Iris pigment epithelial cell (primary cell): ENCODE measurements at places on chromosomes 11 and 22.
A peak's percentile ranks its signal among the peaks of the same experiment; 100 is the strongest.

DNA sequence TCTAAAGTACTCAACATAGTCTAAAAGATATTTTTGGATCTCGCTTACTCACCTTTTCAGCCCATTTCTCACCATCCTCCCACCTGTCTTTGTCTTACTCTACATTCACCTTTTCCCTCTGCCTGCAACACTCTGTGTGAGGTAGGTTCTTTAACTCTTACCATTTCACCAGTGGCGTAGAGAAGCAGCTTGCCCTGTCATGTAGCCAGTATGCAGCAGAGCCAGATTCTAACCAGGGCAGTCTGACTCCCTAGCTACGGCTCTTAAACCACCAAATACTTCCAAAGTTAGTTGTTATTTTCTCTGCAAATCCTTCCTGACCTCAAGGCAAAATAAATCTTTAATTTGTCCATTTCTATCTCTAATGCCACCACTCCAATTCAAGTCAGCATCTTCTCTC is 7.5 kb downstream of the ALG8 start:
- DNase-seq, result peak; percentile 29

GRCh38 chr11:99383648-99384245 is 363.0 kb downstream of the CNTN5 start:
- DNase-seq, result no peak

GRCh38 chr11:79352349-79352703 is 88.5 kb downstream of the TENM4 start:
- no peak for DNase-seq

DNA sequence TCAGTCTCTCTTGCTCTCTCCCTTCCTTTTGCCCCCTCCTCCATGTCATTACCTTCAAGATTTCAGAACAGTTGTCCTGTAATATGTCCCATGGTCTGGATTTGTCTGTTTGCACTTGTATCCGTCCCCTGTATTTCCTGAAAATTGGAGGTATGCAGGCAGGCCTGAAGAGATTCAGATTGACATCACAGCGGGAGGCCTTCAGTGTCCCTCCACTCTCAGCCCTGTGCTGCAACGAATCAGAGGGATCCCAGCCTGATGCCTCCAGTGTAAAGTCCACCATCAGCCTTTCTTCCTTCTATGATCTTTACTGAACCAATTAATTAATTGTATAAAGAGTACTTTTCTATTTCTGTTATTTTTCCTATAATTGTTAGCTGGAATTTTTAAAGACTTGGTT is 57.3 kb downstream of the ELMOD1 start:
- no peak for DNase-seq

GRCh38 chr11:94773842-94774241 is 5.7 kb downstream of the AMOTL1 start:
- DNase-seq, result no peak

DNA sequence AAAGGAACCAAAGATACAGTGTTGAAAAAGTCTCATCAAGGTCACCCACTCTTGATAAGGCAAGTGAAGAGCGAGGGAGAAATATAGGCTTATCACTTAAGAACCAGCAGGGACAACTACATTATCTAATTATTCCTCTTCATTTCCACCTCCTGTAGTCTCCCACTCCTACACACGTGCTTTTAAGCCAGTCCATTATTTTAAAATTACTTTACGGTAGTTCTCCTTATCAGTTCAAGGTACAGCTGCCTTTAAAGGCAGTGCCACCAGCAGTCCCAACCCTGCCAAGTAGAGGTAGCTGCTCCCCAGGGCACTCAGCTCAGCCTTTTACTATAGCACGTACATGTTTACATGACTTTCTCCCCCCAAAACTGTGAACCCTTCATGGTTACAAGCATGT is 161.5 kb upstream of the BLID start:
- DNase-seq, result no peak

- DNase-seq, result peak; percentile 9
These were observed 87.6 kb upstream of the FSHB start for GRCh38 chr11:30143098-30143705.

GRCh38 chr11:121741761-121742361 is 289.1 kb upstream of the SORL1-AS1 start:
- peak; percentile 23 for DNase-seq

- peak; percentile 94 for DNase-seq
These were observed 22.8 kb downstream of the MYH9 start for GRCh38 chr22:36365020-36365411.

DNA sequence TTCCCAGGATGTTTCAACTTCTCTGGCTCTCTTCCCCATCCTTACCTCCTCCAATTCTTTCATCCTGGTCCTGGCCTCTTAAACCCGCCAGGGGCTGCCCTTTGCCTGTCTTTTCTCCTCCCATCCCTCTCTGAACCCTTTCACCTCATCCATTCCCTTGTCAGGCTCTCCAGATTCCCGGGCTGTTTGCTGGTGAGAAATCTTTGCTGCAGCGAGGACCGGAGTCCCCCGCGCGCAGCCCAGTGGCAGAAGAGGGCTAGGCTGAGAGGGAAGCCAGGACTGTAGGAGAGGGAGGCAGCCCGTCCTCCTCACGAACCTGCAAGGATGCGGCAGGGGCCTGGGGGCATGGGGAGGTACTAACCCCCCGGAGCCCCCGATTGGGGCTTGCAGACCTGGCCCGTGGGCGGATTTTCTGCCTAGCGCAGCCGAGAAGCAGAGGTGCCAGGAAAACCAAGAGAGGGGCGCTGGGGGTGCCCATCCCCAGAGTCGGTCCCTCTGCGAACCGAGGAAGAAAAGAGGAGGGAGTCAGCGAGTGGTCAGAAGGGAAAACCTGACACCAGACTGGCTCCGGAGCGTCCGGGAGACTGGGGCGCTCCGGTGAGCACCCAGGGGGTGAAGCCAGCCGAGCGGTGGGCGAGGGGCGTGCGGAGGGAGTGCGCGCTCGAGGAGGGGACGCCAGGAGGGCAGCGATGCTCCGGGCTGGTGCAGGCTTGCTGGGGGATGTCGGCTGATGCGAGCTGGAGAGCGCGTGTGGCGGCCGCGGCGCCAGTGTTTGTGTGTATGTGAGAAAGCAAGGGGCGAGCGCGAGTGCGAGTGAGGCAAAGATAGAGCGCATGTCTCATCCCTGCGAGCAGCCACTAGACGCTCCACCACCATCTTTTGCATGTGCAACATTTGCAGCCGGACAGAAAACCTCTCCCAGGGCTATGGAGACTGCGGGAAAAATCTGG is at the start of gene GRIA4:
GRIA4 (plus strand) TSS at position 242 of the 950 bp plus-strand sequence. CDS start 925 bp downstream, outside the sequence.
- DNase-seq, result peak; percentile 69

GRCh38 chr11:111851636-111852035 is 19.7 kb downstream of the ALG9 start:
- peak; percentile 56 for DNase-seq

GRCh38 chr11:109388982-109389381 is 33.0 kb upstream of the C11orf87 start:
- DNase-seq, result no peak

DNA sequence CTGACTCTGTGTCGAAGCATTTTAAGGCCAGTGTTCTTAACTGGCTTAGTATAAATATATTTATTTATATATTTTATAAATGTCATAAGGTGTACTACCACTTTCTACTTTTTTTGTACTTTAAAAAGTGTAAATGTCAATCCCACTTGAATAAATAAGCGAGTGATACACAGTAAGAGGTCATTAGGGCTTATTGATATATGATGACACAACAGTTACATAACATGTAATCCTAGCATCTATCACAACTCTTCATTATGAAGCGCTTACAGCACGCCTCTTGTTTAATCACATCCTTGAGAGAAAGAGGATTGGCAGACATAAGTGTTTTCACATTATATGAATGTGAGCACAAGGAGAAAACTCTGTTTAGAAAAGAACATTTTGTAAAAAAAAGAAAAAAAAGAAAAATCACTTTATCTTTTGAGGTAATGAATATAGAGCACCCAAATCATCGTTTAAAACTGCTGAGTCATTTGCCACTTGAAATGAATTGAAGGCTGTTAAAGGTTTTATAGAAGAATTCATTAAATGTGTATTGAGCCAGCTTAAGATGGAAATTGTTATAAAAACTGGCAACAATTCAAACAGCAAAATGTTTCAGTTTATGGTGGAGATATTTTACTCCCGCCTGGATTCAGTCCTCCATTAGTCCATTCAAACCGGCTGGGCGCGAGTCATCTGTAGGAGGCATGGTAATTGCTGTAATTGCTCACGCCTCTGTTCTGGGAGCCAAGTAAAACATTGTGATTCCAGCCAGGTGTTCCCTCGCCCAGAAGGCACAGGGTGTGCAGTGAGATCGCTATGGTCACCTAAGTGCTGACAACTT is 627.3 kb upstream of the KIRREL3 start:
- no peak for DNase-seq

GRCh38 chr11:32594272-32594671 is 10.6 kb downstream of the EIF3M start:
- no peak for DNase-seq

DNA sequence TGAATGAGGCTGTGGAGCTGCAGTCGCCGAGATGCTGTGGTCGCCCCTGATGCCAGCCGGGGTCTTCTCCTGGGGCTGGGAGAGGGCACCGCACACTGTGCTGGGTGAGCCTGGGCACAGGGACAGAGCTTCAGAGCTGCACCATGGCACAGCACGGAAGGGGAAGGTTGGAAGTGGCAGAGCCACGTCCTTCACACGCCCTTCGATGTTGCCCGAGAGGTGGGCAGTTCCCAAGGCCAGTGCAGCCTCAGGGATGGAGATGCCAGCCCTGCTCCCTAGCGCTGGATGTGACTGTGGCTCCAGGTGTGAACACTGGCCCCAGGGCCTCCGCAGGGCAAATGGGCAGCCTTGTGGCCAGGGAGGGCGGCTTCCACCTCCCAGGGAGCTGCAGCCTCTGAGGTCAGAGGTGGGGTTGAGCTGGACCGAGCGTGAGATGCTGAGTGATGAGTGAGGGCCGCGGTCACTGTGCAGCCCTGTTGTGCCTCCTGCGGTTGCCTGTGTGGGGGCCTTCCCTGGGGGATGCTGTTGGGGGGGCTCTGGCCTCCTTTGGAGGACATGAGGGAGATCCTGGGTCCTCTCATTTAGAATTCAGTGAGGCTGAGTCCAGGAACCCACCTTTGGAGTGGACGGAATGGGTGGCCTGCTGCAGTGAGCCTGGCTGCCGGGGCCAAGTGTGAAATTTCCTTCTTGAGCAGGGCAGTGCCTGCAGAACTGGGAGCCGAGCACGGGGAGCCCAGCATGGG is 1090.0 kb downstream of the BRD1 start:
- no peak for DNase-seq

- no peak for DNase-seq
These were observed 424.6 kb downstream of the BUD13 start for GRCh38 chr11:116348226-116348625.

GRCh38 chr11:95135155-95135554 is 45.5 kb downstream of the ENDOD1 start:
- DNase-seq, result no peak

DNA sequence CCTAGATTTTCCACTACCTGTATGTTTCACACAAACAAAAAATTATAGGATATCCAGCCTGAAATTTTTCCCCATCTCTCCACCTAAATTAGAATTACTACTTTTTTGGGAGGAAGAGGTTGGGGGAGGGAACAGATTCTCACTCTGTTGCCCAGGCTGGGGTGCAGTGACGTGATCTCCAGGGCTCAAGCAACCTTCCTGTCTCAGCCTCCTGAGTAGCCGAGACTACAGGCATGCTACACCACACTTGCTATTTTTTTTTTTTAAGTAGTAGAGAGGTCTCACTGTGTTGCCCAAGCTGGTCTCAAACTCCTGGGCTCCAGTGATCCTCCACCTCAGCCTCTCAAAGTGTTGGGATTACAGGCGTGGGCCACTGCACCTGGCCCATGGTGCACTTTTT is 9.5 kb downstream of the JAML start:
- no peak for DNase-seq

GRCh38 chr22:29912605-29913398 is 29.8 kb downstream of the MTMR3 start:
- DNase-seq, result peak; percentile 91

DNA sequence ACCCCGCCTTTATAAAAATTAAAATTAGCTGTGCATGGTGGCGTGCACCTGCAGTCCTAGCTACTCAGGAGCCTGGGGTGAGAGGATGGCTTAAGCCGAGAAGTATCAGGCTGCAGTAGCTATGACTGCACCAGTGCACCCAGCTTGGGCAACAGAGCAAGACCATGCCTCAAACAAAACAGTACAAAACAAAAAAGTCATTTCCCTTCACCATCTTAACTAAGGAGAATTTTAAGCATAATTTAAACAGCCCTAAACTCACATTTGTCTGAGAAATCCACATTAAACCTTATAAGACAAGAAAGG is 23.3 kb upstream of the TFIP11 start:
- no peak for DNase-seq

DNA sequence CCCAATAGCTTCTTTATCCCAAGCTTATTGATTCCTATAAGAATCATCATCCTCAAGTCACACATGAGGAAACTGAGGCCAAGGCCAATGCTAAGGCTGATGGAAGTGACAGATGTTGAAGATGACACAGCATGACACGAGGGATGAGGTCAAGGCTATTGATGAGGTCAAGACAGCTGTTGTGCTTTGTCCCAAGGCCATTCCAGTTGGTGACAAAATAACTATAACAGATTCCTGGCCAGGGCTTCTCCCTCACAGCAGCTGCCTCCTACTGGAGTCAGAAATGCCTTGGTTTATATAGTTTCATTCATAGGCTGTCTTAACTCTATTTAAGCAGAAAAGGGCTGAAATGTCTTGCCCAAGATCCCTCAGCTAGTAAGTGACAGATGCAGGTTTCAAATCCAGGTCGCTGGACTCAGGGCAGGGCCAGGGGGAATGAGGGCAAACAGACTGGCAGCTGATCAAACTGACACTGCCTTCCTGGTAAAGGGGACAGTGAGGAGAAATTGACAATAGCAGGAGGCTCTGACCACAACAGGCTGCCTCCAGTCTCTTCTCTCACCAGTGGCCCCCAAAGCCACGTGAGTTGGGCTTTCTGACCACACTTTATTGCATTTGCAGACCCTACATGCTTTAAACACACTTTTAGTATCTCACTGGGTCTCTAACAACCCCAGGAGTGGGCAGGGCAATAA is 16.5 kb downstream of the MIF start:
- DNase-seq, result no peak

DNA sequence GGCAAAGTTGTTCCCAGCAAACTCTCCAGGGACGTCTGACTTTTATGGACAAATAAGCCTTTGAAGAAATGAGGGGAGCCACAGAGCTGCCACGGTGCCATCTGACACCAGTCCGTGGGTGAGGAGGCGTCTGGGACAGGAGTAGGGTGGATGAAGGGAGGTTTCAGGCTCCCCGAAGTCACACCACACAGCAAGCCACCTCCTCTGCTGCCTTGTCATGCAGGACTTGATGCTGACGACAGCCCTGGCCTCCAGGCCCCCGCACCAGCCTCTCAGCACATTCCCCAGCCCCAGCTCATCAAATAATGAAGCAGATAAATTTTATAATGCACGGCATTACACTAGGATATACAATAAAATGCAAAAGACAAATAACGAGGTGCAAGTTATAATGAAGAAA is 156.5 kb downstream of the CEP164 start:
- DNase-seq, result no peak

DNA sequence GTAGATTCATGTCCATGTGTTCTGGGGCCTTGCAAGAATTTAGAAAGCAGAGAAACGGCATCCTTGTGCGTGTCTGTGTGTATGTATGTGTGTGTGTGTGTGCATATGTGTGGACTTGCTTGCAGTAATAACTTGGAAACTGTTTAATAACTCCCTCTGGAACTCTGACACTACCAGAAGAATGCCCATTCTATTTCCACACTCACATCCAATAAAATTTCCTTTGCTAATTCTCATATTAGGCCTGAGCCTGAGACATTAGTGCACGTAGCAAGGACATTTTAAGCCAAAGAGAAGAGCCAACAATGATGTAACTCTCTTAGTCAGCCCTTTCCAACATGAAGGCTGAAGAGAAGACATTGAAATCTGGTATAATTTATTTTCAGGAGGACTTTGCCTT is 3.2 kb downstream of the OR4D6 start:
- no peak for DNase-seq

- peak; percentile 83 for DNase-seq
These were observed 9.9 kb downstream of the RGL4 start for GRCh38 chr22:23700706-23701105.

- no peak for DNase-seq
These were observed 1.8 kb downstream of the TPST2 start for GRCh38 chr22:26587991-26588613.
